ENCODE measurements at places on chromosomes 16 and 17.
A peak's percentile ranks its signal among the peaks of the same experiment; 100 is the strongest.

GRCh38 chr17:37233036-37233435 lies 142.7 kb upstream of the C17orf78 start:
- DNase-seq = no peak

- DNase-seq = no peak
Observed at GRCh38 chr17:19531780-19532501, 1.7 kb upstream of the SLC47A1 start.

DNA sequence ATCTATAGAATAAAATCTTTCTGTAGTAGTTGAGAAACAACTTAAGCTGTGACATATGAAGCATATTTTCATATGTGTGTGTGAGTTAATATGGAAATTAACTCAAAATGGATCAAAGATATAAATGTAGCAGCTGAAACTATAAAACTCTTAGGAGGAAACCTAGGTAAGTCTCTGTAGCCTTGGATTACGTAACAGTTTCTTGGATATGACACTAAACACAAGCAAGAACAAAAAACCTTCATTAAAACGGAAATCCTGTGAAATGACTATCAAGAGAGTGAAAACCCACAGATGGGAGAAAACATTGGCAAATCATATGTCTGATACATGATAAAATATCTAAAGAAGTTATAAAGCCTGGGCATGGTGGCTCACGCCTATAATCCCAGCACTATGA lies 104.4 kb downstream of the VPS53 start:
- no peak for DNase-seq

DNA sequence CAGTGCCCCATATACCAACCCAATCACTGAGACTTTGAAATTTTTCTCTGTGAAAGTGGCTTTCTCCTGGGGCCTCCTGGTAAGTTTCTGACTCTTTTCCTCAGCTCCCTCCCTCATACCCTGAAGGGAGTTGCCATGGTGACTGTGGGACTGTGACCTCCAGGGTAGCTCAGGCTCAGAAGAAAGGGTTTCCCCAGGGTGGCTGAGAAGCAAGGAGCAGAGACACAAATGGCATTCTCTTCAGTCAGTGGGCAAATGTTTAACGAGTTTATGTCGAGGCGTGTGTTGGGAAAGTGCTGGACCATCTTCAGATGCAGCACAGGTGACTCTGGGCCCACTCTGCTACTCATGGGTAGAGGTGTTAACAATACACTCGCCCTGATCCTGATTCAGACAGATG lies 46.8 kb downstream of the MRPS23 start:
- no peak for DNase-seq

DNA sequence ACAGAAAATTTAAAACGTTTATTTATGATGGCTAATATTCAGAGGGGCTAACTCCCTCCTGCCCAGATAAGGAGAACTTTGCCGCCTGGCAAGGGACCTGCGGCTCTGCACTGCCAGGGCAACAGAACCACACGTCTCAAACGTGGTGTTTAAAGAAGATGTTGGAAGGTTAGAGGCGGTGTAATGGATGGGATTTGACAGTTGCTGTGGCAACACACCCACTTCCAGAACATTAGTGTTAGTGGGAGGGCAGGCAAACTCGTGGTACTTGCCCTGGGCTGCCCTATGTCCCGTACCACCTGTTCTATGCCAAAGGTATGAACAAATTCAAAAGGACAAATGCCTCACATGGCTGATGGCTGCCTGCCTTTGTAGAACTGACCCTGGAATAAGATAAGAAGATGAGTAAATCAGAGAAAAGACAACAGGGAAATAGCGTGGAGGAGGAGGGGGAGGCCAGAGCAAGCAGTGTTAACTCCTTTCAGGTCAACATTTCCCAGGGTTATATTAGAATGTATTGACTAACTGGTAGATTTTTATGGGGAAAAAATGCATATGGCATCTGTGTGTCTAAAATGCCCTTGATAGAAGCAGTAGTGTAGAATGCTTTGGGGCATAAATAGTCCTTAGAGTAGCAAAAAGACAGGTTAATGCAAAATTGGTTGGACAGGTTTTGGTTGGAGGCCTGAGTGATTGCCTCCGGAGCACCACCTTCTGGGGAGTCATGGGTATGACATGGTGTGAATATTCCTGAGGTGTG lies 30.8 kb downstream of the HLF start:
- DNase-seq = no peak

GRCh38 chr16:31327646-31328225 lies 27.2 kb upstream of the ITGAX start:
- no peak for DNase-seq

DNA sequence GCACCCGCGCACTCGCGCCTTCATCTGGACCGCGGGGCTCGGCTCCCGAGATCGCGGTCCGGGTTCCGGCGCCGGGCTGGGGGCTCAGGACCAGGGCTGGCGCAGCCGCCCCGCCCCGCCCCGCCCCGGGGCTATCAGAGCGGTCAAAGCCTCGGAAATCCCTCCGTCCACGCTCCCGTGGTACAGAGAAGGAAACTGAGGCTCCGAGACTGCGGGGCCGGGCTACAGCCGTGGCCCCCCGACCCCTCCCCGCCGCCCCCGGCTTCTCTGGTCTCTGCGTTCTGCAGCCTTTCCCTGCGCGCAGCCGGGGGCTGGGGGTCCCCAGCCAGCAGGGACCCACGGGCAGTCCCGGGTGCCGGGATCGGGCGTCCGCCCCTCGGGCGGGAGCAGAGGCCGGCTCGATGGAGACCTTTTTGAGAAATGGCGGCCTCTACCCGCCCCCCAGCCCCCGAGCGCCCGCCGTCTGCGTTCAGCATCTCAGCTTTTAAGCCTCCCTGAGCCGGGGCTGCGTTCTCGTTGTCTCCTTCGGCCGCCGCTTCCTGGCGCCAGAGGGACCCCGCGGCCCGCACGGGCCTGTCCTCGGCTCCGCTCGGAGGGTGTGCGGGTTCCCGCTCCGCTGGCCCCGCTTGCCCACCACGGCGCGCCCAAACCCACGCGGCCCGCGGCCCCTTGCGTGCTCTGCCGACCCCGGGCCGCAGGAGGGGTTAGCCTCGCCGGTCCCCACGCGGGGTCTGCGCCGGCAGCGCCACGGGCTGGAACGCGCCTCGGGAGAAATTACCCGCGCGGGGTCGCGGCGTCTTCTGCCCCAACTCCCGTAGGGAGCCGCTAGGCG lies 1.5 kb upstream of the NPTX1 start:
- no peak for DNase-seq

DNA sequence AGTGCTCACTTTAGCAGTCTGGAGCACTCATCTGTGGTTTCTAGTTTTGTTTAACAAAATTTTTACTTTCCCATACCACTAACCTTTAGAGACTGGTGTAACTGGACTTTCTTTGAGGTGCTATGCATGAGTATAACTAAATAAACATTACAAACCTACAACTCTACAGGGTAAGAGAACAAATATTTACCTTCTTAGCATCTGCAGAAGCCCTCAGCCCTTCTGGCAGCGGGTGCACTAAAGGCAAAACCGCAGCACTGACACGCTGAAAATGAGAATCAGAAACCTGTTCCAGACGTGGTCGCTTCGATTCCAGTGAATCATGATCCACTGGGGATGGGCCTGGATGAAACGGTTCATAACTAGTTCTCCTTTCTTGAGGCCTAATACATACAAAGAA lies 43.7 kb downstream of the NCOR1 start:
- DNase-seq = no peak

DNA sequence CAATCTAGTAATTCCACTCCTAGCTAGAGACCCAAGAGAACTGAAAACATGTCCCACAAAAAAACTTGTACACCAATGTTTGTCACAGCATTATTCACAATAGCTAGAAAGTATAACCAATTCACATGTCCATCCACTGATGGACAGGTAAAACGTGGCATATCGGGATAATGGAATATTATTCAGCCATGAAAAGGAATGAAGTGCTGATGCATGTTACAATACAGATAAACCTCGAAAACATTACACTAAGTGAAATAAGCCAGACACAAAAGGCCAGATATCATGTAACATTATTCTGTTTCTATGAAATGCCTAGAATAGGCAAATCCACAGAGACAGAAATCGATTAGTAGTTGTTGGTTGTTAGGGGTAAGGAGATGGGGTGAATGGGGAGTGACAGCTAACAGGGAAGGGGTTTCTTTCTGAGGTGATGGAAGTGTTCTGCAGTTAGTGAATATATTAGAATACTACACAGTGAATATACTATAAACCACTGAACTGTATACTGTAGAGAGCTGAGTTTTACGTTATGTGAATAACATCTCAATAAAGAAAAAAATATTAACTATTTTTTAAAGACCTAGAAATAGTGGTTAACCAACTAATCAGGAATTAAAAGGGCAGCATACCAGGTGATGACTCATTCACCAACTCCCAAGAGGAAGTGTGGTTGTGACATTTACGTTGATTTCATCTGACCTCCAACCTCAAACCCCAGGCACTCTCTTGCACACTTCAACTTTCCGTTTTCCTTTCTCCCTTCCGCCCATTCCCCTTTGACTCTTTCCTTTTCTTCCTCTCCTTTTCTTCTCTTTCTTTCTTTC lies 48.6 kb downstream of the GAS7 start:
- no peak for DNase-seq

GRCh38 chr17:56142325-56142724 lies 10.9 kb upstream of the ANKFN1 start:
- DNase-seq = no peak

GRCh38 chr17:63349478-63350000 lies 96.6 kb downstream of the CYB561 start:
- no peak for DNase-seq

DNA sequence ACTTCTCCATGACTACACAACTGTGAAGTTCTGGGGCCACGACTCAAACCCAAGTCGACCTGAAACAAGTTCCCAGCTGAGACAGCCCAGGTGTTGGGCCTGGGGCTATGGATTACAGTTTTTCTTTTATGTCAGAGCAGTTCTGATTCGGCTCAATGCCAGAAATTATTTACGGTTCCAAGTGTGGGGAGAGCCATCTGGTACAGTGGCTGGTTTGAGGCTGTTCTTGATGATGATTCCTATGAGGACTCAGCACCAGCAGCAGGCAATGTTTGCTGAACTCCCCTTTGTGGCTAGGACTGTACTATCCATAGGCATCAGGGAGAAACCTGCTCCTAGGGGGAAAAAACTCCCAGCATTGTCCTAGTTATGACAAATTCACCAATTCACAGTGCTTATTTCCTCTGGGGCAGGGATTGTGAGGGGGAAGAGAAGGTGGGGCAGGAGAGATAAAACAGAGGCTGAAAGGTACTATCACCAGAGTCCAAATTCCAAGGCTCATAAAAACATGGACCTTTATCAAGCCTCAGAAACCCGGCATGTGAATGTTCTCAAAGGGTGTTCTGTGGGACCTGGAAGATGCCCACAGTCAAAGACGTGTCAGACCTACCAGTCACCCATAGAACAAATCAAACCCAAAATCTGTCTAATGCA lies 18.2 kb upstream of the CMTM4 start:
- no peak for DNase-seq

DNA sequence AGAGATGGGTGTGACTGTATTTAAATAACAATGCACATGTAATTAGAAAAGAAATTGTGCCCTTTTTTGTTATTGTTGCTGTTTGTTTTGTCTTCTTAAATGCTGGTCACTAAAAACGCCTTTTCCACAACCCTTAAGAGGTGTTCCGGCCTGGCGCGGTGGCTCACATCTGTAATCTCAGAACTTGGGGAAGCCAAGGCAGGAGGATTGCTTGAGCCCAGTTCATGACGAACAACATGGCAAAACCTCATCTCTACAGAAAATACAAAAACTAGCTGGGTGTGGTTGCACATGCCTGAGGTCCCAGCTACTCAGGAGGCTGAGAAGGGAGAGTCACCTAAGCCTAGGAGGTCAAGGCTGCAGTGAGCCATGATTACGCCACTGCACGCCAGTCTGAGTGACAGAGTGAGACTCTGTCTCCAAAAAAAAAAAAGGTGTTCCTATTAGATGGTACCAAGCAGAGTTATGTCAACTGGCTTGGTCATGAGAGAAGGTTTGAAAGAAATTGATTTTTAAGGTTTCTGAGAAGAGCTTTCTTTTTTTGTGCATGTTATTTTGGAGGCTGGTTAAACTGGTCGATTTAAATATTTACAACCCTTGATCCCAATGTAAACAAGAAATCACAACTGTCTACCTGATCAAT lies 23.5 kb upstream of the RFFL start:
- DNase-seq = no peak

- DNase-seq = no peak
Observed at GRCh38 chr16:72902206-72902605, 145.7 kb downstream of the ZFHX3 start.

DNA sequence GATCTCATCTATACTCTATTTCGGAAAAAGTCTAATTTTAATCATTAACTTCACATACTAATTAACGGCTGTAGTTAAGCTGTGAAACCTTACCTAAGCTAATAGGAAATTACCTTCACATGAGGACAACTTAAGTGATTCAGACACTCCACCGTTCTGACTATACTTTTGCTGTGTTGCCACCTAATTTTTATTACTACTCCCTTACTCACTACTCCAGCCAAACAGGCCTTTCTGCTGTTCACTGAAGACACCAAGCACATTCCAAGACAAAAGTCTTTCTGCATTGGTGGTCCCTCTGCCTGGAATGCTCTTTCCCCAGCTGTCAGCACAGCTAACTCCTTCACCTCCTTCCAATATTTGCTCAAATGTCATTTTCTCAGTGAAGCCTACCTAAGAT lies 1.3 kb downstream of the CMTR2 start:
- no peak for DNase-seq

DNA sequence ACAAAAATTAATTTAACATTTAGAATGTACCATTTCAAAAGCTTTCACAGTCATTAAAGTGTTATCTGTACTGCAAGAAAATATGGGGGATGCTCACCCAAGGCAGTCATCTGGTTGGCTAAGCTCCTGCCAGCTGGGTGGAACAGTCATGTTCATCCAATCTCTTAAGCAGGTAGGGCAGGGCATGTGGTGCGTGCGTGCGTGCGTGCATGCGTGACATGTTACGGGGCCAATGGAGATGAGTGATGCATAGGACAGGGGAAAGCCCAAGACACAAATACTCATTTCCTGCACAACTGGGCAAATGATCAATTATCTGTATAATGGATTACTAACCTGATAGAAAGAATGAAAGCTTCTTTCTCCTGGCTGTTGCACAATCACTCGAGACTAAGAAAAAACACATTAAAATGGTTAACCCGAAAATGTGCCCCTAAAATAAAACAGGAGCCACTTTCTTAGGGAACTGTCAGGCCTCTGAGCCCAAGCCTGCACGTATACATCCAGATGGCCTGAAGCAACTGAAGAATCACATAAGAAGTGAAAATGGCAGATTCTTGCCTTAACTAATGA lies 104.4 kb downstream of the MYO1D start:
- DNase-seq = no peak

GRCh38 chr17:37089956-37090355 lies 141.2 kb downstream of the AATF start:
- peak; percentile 18 for DNase-seq

- no peak for DNase-seq
Observed at GRCh38 chr17:15273141-15273793, 8.1 kb upstream of the PMP22 start.

- DNase-seq = no peak
Observed at GRCh38 chr17:45951403-45951802, 47.6 kb upstream of the STH start.

DNA sequence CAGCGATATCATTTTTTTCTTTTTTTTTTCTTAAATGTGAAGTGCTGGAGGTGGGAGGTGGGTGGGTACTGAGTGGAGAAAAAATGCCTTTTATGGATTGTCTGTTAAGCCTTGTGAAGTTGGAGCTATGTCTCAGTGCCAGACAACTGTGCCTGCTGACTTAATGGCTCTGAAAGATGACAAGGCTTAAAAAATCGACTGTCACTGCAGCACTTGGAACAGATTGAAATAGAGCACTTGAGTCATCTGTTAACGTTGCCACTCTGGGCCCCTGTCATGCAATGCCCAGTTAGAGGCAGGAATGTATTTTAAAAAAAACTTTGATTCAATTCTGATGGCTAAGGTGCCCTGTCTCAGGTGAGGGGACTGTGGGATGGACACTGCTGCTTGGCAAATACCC lies 108.2 kb upstream of the HS3ST2 start:
- no peak for DNase-seq

Measured in stimulated activated CD8-positive, alpha-beta memory T cell treated with anti-CD3 and anti-CD28 coated beads, Interleukin-2, amount 100 ng/mL, for 1 hour (primary cell).